Stimulated activated CD8-positive, alpha-beta memory T cell treated with anti-CD3 and anti-CD28 coated beads, Interleukin-4, amount 100 ng/mL, for 4 hours (primary cell): ENCODE measurements at places on chromosomes 4 and X.

GRCh38 chr4:156805696-156806095 lies 165.9 kb downstream of the PDGFC start:
- no peak for DNase-seq

GRCh38 chr4:159860945-159861344 lies 758.1 kb downstream of the RAPGEF2 start:
- no peak for DNase-seq

DNA sequence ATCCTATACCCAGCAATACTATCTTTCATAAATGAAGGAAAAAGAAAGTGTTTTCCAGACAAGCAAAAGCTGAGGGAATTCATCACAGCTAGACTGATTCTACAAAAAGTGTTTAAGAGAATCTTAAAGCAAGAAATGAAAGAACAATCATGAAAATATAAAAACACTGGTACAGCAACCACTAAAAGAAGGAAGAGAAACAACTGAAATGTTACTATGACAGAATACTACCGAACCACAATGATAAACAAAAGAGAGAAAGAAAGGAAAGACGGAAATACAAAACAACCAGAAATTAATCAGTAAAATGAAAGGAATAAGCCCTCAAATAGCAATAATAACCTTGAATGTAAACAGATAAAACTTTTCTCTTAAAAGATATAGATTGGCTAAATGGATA lies 110.8 kb upstream of the AFF2 start:
- no peak for DNase-seq

- DNase-seq = no peak
These were observed 48.7 kb downstream of the TMEM131L start for GRCh38 chr4:153514688-153515426.

DNA sequence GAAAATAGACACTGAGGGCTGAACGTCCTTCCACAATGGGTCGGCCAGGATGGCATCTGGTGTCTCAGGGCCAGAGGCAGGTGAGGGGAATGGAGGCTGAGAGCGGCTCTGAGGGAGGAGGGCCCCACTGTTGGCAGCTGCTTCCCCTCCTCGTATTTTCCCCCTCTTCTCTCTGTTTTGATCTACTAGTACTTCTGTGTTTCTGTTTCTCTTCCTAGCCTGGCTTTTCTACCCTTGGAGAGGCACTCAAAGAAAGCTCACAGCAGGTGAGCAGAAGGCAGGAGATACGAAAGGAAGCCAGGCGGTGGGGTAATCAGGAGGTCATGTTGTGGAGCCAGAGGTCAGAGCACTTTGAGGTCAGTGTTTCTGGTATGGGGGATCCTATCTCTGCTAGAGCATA lies 151.8 kb upstream of the GATB start:
- no peak for DNase-seq

DNA sequence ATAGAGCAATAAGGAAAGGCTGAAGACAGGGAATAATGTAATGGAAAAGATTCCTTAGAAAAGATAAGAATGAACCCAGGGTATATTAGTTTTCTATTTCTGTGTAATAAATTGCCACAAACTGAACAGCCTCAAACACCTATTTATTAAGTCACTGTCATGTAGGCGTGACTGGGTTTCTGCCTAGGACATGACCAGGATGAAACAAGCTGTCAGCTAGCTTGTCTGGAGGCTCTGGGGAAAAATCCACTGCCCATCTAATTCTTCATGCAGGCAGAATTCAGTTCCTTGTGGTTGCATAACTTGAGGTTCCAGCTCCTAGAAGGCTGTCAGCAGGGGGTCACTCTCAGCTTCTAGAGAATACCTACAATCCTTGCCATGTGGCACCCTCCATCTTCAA lies 277.7 kb downstream of the TMA16 start:
- DNase-seq = no peak

DNA sequence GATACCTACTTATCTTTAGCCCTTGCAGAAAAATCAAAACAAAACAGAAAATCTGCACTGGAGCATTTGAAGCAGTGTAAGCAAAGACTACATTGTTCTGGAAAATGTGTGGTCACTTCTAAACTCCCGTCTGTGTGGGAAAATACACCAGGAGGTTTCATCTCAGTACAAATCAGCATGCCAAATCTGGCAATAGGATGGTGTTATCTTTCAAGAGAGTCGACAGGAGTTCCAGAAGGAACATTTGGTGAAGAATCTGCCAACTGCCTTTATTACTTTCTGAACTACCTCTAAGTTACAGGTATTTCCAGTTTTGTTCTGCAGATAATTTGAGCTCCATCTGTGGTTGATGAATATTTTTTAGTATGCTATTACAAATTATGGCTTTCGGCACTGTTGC lies 1348.0 kb downstream of the RAPGEF2 start:
- DNase-seq = no peak
